ENCODE measurements at places on chromosomes 1 and 21. TPM values are rescaled to one million over a fixed set of nuclear protein-coding genes. Genes with fewer than 3 reads are reported as not detected.

Gene CYP4B1
- not detected for total RNA-seq

Gene NEK2
- 42.5 TPM for total RNA-seq

Gene AVPR1B
- total RNA-seq, result not detected

Gene CD34
- total RNA-seq, result 0.06 TPM

Gene DISP3
- total RNA-seq, result 0.54 TPM

Gene CELA2B
- total RNA-seq, result not detected

Gene RNPEP
- total RNA-seq, result 40.4 TPM

Gene SPATA46
- not detected for total RNA-seq

DNA sequence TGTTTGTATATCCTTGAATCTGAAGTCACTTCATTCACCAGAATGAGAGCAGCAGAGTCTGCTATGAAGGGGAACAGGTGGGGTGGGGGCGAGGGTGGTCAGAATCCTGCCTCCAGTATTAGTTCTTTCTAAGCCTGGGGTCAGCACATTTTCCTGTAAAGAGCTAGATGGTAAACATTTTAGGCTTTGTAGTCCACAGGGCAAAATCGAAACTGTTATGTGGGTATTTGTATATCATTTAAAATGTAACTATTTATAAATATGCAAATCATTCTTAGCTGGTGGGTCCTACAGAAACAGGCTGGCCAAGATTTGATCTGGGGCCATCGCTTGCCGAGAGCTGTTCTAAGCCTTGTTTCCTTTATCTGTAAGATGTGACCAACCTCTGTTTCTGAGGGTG lies 96.0 kb downstream of the IGSF21 start:
- no peaks in the 10 kb centered on the region for H3K36me3 ChIP-seq
- no peak overlapping the region for H3K4me3 ChIP-seq
- peaks cover 3% of the 10 kb centered on the region for H3K27me3 ChIP-seq
- H3K27ac ChIP-seq, result no peak overlapping the region
- no peak for DNase-seq

DNA sequence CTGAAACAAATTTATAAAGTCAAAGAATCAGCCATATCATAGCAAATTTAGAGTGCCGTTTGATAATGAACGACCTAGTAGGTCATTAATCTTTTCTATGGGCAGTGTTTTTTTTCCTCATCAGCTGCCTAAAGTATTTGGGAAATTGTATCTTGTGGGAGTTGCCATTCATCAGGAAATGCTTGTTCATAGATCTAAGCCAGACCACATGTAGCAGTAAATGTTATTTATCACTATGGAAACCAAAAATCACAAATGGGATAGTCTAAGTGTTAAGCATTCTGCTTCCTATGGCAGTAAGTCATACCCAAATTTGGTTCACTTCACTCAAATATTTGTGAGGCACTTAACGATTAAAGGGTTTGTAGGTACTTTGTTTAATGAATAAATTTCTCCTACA lies 52.9 kb downstream of the LRRC8D start:
- H3K27ac ChIP-seq, result no peak overlapping the region
- DNase-seq, result no peak
- peaks cover 12% of the 10 kb centered on the region for H3K4me1 ChIP-seq
- no peaks in the 10 kb centered on the region for H3K27me3 ChIP-seq

GRCh38 chr1:227919906-227920305 lies 27.8 kb downstream of the WNT9A start:
- no peaks in the 10 kb centered on the region for H3K4me1 ChIP-seq
- no peaks in the 10 kb centered on the region for H3K36me3 ChIP-seq
- H3K27ac ChIP-seq, result no peak overlapping the region

GRCh38 chr1:231023150-231023549 lies 16.9 kb downstream of the FAM89A start:
- no peak for DNase-seq
- H3K36me3 ChIP-seq, result peaks cover 7% of the 10 kb centered on the region
- no peaks in the 10 kb centered on the region for H3K27me3 ChIP-seq
- no peak overlapping the region for H3K27ac ChIP-seq
- H3K4me3 ChIP-seq, result no peak overlapping the region

- no peak overlapping the region for H3K4me3 ChIP-seq
- H3K36me3 ChIP-seq, result no peaks in the 10 kb centered on the region
- H3K27me3 ChIP-seq, result peaks cover 13% of the 10 kb centered on the region
- no peak overlapping the region for H3K27ac ChIP-seq
- no peak for DNase-seq
Measured at GRCh38 chr1:220281159-220281574, 8.9 kb upstream of the RAB3GAP2 start.

- H3K27me3 ChIP-seq, result peaks cover 13% of the 10 kb centered on the region
- H3K4me1 ChIP-seq, result peaks cover 44% of the 10 kb centered on the region
- no peak overlapping the region for H3K4me3 ChIP-seq
- no peak overlapping the region for H3K27ac ChIP-seq
Measured at GRCh38 chr1:26357121-26357602, 3.2 kb upstream of the CRYBG2 start.

DNA sequence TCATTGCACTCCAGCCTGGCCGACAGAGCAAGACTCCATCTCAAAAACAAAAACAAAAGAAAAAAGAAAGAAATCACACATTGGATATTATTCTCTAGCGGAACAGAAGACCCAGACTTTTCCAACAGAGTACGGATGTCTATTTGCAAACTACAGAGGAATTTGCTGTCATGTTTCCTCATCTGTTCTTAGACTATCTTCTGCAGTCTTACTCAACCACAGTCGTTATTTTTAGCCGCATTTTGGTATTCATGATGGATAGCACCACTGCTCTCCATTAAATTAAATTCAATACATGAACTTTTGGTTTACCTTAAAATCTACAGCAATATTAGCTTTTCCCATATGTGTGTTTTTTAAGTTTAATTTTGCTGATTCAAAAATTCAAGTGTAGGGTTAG lies 14.2 kb upstream of the HEATR1 start:
- H3K4me3 ChIP-seq, result no peak overlapping the region
- H3K27me3 ChIP-seq, result peaks cover 54% of the 10 kb centered on the region
- no peaks in the 10 kb centered on the region for H3K36me3 ChIP-seq
- H3K4me1 ChIP-seq, result no peaks in the 10 kb centered on the region
- no peak overlapping the region for H3K27ac ChIP-seq

DNA sequence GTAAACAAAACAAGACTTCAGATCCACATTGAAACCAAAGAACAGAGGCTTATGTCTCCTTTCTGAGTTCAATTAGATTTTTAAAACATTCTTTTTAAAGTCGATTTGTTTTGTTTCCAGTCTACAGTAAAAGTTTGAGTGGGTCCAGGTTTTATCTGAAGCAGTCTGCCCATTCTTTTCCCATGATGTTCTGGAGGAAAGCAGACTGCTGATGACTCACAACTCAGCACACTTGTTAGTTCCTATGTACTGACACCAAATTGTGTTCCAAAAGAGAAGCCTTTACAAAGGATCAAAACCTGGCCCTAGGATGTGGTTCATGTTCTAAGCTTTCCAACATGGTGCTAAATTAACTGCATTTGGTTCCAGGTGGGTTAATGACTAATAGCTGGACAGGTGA lies 11.4 kb upstream of the CCN1 start:
- H3K27me3 ChIP-seq, result peaks cover 52% of the 10 kb centered on the region
- H3K27ac ChIP-seq, result no peak overlapping the region
- H3K36me3 ChIP-seq, result no peaks in the 10 kb centered on the region
- no peak overlapping the region for H3K4me3 ChIP-seq
- no peak for DNase-seq

GRCh38 chr1:194870860-194871259 lies 1684.4 kb upstream of the B3GALT2 start:
- H3K36me3 ChIP-seq, result no peaks in the 10 kb centered on the region
- no peaks in the 10 kb centered on the region for H3K4me1 ChIP-seq
- no peak overlapping the region for H3K4me3 ChIP-seq
- H3K27me3 ChIP-seq, result no peaks in the 10 kb centered on the region
- no peak for DNase-seq

DNA sequence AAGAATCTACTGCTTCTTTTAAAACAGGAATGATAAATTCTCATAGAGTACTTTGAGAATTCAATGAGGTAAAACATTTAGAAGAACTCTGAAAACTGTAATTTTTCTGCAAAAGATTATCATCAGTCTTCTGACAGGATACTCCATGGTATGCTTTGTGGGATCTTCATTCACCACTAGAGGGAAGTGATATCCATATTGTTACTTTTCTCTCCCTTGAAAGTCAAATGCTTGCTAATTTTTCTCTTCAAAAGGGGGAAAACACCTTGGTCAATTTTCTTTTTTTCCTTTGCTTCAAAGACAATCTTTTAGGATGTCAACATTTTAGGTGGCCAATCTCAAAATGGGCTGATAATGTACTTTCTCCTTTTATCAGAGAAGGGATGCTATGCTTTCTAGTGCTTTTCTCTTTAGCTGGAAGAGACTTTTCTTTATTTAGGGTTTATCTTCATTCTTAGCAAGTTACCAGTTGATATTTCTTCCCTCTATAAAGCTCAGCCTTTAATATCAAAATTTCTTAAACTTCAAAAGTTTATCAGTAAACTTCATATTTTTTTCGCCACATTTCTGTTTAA lies 95.5 kb downstream of the NEGR1 start:
- H3K27me3 ChIP-seq, result no peaks in the 10 kb centered on the region
- H3K4me3 ChIP-seq, result no peak overlapping the region
- DNase-seq, result no peak
- no peaks in the 10 kb centered on the region for H3K36me3 ChIP-seq

DNA sequence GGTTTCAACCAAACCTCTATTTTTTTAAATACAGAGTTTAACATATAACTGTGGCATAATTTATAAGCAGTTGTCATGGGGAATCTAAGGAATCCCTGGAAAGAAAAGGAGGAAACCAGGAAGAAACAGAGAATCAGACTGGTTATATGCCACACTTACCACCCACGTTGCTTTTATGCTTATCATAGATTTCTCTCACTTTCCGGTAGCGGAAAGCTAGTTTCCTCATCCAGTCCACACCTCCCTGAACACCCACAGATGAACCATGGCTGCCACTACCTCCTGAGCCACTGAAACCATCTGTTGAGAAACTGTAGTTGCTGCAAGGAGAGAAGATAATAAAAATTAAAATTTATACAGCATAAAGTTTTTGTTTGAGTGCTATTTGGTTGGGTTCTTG lies 33.5 kb downstream of the XKR8 start:
- H3K36me3 ChIP-seq, result peaks cover 46% of the 10 kb centered on the region
- DNase-seq, result no peak
- peaks cover 33% of the 10 kb centered on the region for H3K4me1 ChIP-seq
- H3K27me3 ChIP-seq, result no peaks in the 10 kb centered on the region
- H3K4me3 ChIP-seq, result no peak overlapping the region
- H3K27ac ChIP-seq, result peak overlapping the region; percentile 68

Measured in activated CD8-positive, alpha-beta memory T cell treated with anti-CD3 and anti-CD28 coated beads, Interleukin-2, amount 10 ng/mL, durations not matched to agents 7 days and 5 days (primary cell).